Right renal pelvis (tissue), 4 donors: ENCODE measurements at places on chromosomes 12 and 14.
A peak's percentile ranks its signal among the peaks of the same experiment; 100 is the strongest.

GRCh38 chr14:86057018-86057667, 527.2 kb downstream of the FLRT2 start:
- no peak for DNase-seq

GRCh38 chr14:37422748-37423147, 172.3 kb downstream of the FOXA1 start:
- DNase-seq: no peak

DNA sequence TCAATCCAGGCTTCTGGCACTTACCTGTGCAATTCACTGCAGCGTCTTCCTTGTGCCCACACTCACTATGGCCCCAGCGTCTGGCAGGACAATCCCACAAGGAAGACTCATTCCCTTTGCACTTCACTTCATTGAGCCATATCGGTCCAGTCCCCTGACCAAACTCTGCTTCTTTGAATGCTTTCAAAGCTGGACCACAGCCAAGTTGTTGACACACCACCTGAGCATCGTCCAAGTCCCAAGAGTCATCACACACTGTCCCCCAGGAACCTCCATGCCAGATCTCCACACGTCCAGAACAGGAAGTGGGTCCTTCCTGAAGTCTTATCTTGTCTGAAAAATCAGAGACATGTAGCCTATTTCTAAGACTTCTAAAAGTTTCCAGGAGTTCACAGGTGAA, 20.2 kb downstream of the CD163 start:
- DNase-seq: no peak

GRCh38 chr12:110355073-110355472, 48.4 kb downstream of the ANAPC7 start:
- no peak for DNase-seq

GRCh38 chr14:77965919-77966435, 166.1 kb downstream of the ADCK1 start:
- peak; percentile 61 for DNase-seq

GRCh38 chr12:75471902-75472890, 8.4 kb upstream of the GLIPR1 start:
- DNase-seq: no peak

DNA sequence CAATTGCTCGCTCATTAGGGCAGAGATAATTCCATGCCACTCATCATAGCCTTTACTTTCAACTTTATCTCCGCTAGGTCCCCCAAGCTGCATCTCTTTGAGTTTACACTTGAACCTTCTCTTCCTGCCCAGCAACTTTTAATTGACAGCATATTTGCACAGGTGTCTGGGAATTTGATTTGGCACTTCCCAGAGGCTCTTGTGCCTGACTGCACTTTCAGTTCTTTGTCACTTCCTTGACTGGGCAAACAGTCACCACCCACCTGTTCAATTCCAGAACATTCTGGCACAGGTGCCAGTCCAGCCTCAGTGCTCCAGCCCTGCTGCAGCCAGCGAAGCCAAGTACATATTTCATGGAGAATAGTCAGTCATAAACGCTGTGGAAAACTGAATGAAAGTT, 110.1 kb upstream of the LRIG3 start:
- DNase-seq: no peak

DNA sequence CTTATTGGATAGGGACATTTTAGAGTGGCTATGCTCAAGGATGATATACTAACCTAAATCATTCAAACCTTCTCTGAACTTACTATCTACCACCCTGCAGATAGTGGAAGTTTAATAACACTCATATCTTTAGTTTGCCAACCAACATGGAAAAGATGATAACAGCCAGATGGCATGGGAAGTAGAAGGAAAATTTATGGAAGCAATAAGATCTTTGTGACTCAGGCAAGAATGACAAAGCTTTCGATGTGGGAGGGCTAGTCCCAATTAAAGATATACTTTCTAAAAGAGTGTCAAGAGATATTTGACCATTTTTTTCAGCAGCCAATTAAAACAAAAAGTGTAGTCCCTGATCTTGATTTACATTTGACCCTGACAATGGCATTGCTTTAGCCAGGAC, 631.7 kb downstream of the RPS29 start:
- no peak for DNase-seq

DNA sequence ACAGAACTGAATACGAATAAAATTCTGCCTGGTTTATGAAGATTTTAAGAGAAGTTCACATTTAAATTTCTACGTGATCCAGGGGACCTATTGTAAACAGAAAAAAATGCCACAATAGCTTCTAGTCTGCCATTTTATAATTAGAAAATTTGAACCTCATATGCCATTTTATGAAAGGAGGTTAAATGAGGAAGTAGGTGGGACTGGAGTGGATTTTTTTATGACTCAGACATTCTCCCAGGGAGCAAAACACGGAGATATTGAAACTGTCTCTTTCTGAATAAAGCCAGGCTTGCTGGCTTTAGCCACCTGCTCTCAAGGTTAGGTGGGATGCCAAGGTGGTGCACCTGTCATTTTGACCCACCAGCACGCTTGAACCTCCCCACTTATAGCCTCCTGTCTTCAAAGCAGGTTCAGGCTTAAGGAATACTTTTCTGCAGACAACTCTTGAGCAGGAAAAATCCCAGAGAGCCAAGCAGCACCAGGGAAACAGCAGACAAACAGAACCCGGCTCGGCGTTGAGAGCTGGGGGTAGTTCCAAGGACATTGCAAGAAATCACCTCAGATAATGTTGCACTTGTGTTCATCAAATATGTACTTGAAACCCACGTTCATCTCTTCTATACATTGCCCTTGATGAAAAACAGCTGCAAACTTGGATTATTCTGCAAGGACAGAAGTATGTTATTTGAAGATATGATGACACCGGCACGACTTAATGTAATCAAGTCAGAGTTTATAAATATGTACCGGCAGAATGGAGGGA, 203.7 kb downstream of the PPM1H start:
- no peak for DNase-seq

- DNase-seq: no peak
These were observed 149.0 kb upstream of the GSC start for GRCh38 chr14:94918896-94919295.

DNA sequence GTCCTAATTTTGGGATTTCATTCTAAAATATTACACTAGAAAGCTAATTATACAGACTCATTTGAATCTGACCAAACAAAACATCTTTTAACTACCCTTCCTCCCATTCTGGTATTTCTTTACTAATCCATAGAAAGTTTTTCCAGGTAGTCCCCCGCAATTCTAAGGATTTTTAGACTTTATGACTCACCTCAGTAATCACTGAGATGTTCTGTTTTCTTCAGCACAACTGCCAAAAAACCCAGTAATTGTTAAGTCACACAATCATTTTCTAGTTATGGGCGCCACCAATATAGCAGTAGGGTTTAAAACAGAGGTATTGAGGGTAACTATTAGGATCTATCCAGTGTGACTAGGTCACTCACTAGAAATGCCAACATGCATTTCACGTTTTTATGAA, 1.6 kb upstream of the ARID4A start:
- DNase-seq: no peak

DNA sequence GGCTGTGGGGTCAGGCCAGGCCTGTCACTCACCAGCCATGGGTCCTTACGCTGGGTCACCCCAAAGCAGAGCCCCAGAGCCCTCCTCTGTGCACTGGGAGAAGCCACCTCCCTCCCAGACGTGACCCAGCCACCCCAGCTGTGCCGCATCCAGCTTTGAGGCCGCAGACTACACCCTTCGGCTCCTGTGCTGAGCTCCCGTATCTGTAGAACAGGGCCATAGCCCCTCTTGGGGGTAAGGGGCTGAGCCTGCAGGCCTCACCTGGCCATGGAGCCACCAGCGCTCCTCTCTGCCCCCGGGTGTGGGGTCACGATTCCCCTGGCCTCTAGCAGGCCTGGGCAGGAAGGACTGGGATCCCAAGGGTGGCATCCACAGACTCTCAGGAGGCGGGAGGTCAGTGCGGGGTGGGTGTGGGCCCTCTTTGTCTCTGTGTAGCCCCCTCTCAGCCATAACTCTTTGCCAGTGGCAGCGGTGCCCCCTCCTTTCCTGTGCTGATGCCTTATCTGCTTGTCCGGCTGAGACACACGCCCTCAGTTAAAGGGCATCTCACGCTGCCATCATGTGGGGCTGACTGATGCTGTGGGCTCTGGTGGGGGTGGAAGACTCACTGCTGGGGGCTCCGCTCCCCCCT, 16.3 kb downstream of the ASPG start:
- no peak for DNase-seq

DNA sequence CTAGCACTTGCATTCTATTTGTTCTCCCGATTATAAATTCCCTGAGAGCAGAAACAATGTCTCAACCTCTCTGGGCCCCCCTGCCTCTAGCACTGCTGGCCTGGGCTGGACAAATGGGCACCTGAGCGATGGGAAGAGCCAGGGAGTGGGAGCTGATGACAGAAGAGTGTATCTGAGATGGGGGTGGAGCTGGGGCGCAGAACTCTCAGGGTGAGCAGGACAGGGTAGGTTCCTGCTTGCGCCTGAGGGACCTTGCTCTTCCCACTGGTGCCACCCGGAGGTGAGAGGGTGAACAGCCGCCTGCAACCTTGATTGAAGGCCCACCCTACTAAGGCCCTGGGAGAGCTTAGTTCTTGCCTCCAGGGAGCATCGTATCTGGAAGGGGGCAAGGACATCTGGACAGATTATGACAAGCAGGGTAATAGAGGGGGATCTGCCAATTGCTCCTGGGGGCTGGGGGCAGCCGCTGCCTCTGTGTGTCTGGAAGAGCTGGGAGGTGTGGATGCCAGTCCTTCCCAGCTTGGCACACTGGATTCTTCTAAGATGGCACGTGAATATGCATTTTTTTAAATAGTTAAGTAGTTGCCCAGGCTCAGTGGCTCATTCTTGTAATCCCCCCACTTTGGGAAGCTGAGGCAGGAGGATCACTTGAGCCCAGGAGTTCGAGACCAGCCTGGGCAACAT, 43.0 kb upstream of the TSPAN9 start:
- DNase-seq: peak; percentile 51

DNA sequence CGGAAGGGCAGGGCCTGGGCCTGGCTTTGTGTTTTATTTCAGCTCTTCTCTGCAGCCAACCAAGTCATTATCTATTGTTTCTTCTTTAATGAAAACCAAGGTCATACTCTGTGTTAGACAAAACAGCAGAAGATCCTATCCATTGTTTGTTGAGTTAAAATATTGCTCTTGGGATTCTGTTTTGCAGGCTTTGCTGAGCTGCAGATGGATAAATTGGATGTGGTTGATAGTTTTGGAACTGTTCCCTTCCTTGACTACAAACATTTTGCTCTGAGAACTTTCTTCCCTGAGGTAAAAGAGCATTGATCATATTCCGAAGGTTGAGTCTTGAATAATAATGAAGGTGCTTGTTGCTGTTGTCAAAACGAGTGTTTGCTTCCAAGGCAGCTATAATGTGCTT, 106.6 kb downstream of the PLXNC1 start:
- no peak for DNase-seq

GRCh38 chr12:129213551-129213950, 360.3 kb downstream of the GLT1D1 start:
- DNase-seq: no peak

GRCh38 chr14:101564819-101565698, 3.8 kb downstream of the DIO3 start:
- DNase-seq: no peak

DNA sequence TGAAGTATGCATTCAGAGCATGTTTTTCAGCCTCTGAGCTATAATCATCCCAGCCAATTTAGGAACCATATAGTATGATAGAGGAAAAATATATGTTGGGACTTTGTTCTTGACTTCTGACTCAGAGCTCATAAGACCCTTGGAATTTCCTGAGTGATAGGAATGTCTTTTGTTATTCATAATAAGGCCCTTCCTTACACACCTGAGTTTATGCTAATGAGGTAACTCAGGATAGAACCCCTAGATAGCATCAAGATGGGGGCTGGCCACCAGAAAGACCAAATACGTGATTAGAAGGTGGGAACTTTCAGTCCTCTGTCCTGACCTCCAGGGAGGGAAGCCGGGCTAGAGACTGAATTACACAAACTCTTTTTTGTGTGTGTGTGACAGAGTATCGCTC, 32.4 kb upstream of the PLEK2 start:
- DNase-seq: no peak

DNA sequence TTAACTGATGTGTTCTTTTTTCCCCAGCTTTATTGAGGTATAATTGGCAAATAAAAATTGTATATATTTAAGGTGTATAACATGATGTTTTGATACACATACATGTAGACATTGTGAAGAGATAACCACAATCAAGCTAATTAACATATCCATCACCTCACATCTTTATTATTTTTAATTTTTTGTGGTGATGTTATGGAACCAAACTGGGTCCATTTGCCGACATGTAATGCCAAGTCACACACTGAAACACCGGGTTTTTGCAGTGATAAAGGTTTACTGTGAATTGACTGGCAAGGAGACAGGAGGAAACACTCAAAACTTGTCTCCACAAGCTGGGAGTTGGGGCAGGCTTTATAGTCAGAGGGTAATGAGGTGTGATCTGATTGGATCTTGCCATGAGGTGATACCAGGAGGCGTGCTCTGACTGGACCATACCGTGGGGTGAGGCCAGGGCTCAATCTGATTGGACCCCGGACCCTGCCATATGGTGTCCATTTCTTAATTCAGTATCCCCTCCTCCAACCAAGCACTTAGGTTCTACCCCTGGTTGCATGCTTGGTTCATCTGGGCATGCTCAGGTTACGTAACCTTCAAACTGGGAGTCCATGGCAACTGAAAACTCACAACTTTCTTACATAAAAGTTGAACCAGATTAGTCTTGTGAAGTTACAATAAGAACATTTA, 11.8 kb upstream of the WSCD2 start:
- no peak for DNase-seq

DNA sequence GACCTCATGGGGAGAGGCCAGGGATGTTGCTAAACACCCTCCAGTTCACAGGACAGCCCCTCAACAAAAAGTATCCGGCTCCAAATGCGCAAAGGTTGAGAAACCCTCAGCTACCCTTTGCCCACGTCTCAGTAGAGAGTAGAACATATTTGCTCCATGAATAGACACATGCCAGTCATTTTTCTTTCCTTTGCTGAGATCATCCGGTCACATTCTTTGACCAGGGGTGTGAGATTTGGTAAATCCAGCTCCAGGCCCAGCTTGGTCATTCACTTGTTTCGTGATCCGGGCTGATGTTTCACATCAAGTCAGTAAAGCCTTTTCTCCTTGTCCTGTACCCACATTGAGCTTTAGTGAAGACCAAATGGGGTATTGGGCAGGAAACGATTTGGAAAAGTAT, 83.6 kb upstream of the LHX5 start:
- no peak for DNase-seq
